ENCODE measurements at places on chromosomes 13 and 19.

DNA sequence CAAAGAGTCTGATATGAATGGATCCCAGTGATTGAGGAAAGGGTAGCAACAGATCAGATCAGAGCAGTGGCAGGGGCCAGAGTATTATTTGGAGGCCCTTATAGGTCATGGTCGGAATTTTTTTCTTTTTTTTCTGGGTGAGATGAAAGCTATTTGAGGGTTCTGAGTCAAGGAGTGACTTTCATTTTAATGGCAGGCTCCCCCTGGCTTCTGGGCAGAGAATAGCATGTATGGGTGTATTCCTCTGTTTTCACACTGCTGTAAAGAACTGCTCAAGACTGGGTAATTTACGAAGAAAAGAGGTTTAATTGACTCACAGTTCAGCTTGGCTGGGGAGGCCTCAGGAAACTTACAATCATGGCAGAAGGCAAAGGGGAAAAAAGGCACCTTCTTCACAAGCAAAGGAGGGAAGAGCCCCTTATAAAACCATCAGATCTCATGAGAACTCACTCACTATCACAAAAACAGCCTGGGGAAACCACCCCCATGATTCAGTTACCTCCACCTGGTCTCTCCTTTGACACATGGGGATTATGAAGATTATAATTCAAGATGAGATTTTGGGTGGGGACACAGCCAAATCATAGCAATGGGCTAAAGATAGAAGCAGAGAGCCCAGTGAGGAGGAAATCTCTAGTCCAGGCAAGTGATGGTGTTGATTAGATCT, 3.0 kb upstream of the SLC6A16 start:
- peak; percentile 47 for DNase-seq

DNA sequence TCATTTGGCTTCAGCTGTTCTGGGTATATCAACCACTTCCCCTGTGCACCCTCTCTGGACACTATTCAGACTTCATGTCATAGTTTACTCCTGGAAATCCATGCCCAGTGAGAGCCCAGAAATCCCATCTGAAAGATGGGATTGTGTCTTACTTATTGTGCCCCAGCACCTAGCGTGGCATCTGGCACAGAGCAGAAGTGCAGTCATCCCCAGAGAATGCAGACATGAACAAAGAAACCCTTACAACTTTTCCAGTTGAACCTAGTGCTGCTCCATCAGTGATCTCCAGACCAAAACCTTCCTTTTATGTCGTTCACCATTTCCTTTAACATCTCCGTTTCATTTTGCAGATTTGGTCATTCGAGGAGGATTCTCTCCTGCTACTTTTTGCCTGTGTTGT, 60.6 kb downstream of the MBNL2 start:
- no peak for DNase-seq

- DNase-seq = no peak
These were observed 63.4 kb downstream of the RYR1 start for GRCh38 chr19:38496603-38497487.

- peak; percentile 85 for DNase-seq
These were observed 3.8 kb downstream of the PPP1R12C start for GRCh38 chr19:55113570-55114039.

DNA sequence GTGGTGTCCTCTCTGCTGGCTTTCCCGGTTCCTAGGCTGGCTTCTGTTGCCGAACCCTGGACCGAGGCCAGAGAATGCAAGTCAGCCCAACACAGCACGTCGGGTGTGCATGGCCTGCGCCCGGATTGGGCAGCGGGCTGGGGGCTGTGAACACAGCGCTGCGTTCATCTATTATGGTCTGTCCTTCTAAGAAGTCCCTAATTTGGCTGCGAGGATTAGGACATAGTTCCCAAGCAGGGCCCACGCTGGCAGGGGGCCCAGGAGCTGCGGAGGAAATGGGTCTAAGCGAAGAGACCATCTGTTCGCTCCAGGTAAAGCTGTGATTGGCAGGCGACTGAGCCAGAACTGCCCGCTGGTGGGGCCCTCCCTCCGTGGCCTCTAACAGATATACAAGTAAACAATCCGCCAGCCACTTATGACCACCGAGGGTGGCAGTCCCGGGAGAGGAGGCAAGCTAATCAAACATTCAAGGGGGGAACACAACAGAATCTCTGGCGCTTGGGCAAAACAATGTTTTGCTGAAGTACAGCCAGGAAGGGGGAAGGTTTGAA, 6.0 kb downstream of the SYCE2 start:
- DNase-seq = peak; percentile 73

DNA sequence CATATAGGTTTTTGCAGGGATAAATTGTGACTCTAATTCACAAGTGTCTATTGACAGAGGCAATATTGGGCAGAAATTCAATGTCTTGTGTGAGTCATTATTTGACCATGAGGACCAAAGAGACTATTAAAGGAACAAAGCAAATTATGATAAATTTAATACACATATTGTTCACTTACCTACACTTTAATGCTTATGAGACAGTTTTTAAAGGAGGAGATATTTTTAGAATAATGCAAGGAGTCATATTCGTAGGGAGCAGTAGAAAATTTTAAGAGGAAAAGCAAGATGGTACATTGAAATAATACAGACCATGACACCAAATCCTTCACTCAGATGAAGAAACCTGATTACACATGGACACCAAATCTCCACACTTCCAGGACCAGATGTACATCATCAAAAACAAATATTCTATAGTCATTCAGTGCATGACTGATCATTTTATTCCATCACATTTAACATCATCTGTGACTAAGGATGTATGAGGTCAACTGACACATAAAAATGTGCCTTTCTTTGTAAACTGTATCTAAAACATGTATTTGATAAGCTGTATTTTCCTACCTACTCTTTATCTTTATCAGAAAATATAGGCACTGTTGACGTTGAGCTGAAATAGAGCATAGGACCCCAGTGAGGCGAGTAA, 4.2 kb upstream of the OR7A17 start:
- no peak for DNase-seq

- DNase-seq = peak; percentile 71
These were observed 40.5 kb upstream of the EBPL start for GRCh38 chr13:49731766-49732165.

GRCh38 chr19:49690079-49690655, 749 bp upstream of the CPT1C start:
- DNase-seq = peak; percentile 55

GRCh38 chr19:38318660-38319059, 985 bp upstream of the KCNK6 start:
- DNase-seq = no peak

GRCh38 chr13:95707442-95708390, 30.8 kb downstream of the DNAJC3 start:
- no peak for DNase-seq

DNA sequence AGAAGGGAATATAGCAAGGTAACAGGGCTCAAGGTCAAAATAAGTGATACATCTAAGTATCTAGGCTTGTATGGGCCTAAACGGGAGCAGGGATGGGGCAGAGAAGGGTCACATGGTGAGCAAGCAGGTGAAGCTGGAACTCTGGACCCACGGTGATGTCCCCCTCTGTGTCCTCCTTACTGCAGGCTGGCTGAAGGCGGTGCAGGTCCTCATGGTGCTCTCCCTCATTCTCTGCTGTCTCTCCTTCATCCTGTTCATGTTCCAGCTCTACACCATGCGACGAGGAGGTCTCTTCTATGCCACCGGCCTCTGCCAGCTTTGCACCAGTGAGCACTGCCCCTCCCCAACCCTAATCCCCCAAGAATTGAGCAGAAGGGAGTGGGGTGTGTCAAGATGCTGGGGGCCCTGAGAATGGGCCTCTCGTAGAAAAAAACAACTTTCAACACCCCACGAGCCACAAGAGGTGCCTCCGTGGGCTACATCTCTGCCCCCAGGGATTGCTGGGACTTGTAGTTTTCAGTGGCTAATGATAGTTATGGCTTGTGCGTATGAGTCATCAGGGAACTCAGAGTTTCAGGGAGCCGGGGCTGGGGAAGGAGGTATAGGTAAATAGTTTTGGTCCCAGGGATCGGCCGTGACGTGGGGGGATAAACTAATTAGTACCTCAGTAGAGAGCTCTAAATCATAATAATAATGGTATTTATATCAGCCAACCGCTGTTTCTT, 4.0 kb downstream of the EMP3 start:
- no peak for DNase-seq

GRCh38 chr13:74574964-74575728, 440.9 kb upstream of the KLF12 start:
- DNase-seq = no peak

GRCh38 chr13:31209172-31209840, 9.5 kb downstream of the B3GLCT start:
- DNase-seq = peak; percentile 44

GRCh38 chr13:33355201-33355895, 69.8 kb upstream of the STARD13 start:
- peak; percentile 60 for DNase-seq

DNA sequence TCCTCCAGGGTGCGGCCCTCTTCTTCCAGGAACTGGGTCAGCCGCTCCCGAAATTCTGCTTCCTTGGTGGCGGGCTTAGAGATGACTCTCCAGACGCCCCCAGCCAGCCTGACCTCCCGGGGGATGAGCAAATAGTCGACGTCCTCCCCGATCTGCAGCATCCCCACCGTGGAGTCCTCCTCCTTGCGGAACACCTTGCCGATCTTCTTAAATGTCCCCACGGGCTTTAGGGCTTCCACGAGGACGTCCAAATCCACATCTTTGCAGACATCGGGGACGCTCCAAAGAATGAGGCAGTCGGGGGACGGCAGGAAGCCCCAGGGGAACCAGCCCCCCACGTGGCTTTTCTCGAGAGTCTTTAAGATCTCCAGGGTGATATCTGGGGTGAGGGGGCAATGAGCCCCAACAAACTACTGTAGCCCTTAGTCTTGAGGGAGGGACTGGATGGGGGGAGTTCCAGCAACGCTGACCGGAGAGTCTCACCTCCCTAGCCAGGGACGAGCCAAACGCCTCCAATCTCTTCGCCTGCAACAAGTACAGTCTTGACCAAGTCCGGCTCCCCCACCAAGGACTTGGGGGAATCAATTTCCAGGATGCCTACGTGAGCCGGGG, 608 bp downstream of the CCDC8 start:
- DNase-seq = peak; percentile 39

DNA sequence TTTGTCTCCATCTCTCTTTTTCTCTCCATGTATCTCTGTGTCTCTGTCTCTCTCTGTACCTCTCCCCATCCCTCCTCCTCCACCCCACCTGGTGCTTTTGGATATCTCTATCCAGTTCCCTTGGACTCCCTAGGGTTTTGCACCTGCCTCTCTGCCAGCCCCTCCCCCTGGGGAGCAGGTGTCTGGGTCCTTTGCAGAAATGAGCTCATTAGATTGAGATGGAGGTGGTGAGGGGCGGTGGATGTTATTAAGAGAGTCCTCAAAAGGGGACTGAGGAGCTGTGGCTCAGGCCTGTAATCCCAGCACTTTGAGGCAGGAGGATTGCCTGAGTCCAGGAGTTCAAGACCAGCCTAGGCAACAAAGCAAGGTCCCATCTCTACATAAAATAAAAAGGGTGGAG, 2.1 kb downstream of the KCNN4 start:
- DNase-seq = no peak

DNA sequence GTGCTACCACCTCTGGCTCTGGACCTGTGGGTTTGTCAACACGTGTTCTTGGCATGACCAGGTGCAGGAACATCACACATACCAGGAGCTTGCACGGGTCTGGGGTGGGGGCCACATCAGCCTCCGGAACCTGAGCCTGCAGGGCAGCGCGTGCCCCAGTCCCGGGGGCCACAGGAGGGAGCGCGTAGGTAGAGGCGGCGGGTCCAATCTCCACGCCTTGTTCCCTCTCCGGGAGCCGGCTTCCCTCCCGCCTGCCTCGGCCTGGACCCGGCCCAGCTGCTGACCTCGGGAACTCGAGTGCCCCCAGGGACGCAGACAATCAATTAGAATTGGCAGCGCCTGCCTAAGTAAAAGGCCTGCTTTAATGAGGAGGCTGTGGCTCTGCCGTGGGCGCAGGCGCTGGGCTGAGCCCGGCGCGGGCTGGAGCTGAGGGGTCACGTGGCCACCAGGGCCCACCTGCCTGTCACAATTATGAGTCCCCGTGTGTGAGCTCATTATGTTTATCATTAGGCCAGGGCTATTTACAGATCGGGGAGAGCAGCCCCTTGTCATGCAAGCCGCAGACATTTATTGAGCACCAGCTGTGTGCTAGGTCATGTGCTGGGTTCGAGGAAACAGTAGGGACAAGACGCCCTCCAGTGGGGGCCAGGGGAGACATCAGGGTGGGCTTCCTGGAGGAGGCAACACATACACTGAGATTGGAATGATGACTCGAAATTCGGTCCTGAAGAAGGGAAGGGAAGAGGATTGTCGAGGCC, 32.2 kb upstream of the TNFAIP8L1 start:
- DNase-seq = peak; percentile 28
